Stimulated activated CD4-positive, alpha-beta T cell treated with anti-CD3 and anti-CD28 coated beads, Interleukin-1b, Interleukin-23, amount 100 ng/mL, for 24 hours (primary cell): ENCODE measurements at places on chromosomes 16 and 17.

GRCh38 chr16:10930755-10931093 is 11.5 kb downstream of the DEXI start:
- DNase-seq = no peak

DNA sequence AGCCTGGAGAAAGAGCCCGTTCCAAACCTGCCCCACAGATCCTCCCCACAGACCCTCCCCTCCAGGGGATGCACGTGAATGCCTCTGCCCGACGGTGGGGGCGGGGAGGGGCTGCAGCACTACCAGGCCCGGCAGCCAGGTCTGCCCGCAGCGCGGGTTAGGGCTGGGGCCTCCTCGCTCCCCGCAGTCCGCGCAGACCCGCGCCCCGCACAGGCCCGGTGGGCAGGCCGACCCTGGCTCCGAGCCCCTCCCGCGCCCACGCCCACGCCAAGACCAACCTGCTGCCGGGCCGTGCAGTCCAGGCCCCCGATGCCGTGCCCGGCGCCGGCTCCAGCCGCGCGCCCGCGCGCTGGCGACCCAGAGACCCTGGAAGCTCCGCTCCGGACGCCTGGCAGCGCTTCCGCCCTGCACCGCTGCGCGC is at the start of gene RPUSD1:
Gene RPUSD1 (minus strand): TSS at position 404 of the 421 bp plus-strand sequence. CDS start 644 bp downstream, outside the sequence.
- DNase-seq = no peak

DNA sequence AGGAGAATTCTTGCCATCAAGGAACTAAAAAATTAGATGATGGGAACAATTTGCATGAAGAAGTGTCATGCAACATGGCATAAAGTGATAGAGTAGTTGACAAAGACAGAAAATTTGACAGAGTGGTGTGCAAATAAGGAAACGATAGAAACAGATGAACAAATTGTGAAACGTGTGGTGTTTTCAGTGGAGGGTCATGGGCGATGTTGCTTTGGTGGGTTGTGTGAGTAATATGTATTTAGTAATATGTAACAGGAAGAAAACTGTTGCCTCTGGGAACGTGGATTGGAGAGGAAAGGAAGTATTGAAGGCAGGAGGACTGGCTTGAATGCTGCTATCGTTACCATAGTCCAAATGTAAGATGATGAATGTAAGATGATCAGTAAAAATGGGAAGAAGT is 3.6 kb downstream of the COX10 start:
- no peak for DNase-seq

GRCh38 chr16:87368029-87368770 is 15.4 kb downstream of the FBXO31 start:
- no peak for DNase-seq

DNA sequence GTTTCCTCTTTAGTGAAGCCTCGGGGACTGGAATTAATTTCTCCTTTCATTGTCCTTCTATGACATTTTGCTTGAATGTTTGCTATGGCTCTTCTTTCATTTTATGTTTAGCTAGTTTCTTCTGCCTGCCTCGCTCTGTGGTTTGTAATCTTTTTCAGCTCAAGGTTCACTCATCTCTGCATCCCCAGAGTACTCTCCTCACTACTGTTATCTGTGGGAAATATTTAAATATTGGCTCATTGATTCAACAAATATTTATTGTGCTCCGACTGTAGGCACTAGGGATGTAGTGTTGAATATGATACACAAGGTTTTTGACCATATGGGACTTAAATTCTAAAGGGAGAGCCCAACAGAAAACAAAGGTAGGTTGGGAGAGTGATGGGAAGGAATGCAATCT is 195.9 kb downstream of the PHKB start:
- DNase-seq = no peak

DNA sequence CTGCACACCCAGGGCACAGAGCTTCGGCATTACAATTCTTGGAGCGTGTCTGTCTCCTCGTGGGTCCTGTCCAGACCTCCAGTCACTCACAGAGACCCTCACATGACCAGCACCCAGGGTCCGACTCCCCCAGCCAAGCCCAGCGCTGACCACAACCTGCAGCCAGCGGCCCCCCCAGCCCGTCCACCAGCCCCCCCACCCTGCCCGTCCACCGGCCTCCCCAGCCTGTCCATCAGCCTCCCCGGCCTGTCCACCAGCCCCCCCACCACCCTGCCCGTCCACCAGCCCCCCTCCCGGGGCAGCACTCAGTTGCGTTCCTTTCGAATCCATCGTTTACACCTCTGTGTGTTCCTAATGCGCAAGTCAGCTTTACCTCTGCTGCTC is 5.8 kb downstream of the SECTM1 start:
- DNase-seq = no peak

DNA sequence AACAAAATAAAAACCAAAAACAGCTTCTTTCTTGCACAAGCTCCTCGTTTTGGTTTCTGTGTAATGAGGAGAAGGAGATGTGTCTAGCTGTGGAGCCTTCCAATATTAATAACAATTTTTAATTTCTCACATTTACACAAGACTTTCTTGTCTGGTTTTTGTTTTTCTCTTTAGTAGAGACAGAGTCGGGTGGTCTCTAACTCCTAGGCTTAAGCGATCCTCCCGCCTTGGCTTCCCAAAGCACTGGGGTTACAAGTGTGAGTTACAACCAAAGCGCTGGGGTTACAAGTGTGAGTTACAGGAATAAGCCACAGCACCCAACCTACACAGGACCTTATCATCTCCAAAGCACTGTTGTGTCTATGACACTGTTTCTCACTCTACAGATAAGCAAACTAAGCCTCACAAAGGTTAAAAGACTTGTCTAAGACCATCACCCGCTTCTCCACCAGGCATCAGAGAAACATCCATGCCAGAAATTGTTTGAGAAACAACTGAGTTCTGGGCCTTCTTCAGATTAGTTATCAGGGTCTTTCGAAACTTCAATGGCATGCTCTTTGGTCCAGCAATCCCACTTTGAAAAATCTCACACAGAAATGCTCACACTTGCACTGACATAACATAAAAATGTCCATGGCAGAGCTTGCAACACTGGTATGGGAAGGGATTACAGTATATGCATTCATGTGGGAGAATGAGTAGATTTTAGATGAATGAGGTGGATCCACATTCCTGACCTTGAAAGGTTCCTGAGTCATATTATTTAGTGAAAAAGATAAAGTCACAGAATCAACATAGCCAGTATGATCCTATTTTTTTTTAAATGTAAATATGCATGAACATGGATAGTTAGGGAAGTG is 3.9 kb downstream of the ABAT start:
- DNase-seq = no peak

GRCh38 chr16:4450430-4450829 is 24.0 kb downstream of the NMRAL1 start:
- DNase-seq = no peak

DNA sequence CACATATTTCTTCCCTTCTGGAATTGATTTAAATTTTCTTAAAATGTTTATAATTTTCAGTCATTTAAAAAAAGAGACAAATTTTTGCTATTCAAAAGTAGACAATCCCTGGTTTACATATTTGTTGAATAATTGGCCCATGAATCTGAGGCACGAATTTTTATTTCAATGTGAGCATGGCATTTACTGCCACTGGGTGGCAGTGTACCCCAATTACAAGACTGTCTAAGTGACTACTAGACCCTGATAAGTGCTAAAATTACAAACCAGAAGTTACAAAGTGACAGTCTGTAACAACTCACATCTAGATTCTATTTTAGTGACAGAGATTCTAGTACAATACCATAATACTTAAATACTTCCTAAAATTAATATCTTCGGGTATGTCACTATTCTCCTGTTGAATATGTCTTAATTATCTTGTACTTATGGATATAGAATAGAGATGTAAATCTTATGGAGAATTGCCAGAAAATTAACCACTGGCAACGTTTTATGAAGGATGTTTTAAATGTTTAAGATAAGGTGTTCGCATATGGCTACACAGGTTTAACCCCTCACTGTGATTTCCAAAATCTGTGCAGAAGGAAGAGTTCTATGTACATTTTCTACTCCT is 235.8 kb downstream of the MAP2K4 start:
- DNase-seq = no peak

DNA sequence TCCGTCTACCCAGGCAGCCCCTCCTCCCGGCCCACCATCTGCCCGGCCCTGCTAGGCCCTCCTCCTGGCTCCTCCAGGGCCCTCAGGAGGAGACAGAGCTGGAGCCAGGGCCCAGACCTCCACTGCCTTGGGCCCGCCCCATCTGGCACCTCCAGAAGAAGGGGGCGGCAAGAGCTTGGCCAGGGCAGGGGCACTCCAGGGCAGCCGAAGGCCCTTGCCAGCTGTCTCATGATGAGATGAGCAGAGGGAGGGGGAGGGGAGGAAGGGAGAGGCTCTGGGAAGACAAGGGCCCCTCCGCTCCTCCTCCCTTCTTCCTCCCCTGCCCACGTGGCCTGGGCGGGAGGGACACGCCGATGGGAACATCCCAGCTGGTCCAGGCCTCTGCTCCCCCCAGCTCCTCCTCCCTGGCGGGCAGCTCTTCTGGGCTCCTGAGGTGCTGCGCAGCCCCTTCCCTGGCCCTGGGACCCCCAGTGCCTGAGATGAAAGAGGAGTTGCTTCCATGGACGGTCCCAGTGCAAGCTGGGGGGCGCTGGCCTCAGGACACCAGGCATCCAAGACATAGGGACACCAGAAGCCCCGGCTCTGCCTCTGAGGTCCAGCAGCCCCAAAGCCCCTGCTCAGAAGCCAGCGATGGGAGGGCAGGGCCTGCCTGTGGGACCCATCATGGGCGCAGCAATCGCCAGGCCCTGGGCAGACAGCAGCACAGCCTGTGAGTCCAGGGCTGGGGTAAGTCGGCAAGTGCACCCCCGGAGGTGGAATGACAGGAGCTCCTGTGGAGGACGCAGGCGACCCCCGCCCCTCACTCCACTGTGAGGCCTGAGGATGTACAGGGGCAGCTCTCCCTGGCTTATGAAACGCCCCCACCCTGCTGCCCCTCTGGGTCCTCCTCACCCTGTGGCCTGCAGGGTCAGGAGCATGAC is 23.6 kb upstream of the ENPP7 start:
- no peak for DNase-seq

- DNase-seq = no peak
These were observed 1576.8 kb downstream of the CDH8 start for GRCh38 chr16:60459463-60459862.

DNA sequence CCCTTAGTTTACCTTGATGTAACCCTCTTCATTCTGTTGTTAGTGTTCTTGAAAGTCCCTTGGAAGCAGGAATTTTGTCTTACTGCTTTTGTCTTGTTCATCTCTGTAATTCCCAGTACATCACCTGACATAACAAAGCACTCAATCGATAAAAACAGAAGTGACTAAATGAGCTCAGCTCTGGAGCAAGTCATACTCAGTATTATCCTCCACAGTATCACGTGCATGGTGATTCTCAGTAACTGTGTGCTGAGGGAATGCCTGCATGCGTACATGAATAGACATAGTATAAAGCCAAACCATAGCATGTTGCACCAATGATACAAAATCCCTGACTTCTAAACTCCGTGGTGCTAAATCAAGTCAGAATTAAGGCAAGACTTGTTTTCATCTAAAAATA is 7.2 kb downstream of the KRT38 start:
- no peak for DNase-seq

- no peak for DNase-seq
These were observed 2.8 kb upstream of the SHISA9 start for GRCh38 chr16:12898551-12898950.

DNA sequence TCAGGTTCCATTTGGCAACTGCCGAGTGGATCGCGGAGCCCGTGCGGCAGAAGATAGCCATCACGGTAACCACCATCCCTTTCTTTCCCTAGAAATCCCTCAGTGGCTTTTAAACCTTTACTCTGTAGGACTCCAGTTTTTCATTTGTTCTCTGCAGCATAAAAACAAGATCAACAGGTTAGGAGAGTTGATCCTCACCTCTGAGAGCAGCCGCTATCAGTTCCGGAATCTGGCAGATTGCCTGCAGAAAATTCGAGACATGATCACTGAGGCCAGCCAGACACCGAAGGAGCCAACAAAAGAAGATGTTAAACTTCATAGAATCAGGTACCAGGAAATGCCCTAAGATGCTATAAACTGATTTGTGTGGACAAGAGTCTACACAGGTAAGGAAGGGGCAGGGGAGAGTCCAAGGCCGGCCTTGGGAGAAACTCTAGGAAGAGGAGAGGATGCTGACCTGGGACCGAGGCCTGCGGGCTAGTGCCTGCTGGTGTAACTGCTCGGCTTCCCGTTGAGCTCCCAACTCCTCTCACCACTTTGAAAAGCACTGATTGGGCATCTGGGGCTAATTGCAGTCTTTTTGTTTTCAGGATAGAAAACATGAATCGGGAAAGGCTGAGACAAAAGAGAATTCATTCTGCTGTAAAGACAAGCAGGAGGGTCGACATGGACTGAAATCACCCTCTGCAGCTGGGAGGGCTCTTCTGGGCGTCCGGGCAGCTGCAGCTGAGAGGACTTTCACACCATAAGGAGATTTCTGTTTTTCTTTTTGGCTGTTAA is 8.1 kb downstream of the MRPL58 start:
- no peak for DNase-seq

GRCh38 chr16:70777973-70778406 is 23.0 kb downstream of the VAC14 start:
- DNase-seq = no peak

DNA sequence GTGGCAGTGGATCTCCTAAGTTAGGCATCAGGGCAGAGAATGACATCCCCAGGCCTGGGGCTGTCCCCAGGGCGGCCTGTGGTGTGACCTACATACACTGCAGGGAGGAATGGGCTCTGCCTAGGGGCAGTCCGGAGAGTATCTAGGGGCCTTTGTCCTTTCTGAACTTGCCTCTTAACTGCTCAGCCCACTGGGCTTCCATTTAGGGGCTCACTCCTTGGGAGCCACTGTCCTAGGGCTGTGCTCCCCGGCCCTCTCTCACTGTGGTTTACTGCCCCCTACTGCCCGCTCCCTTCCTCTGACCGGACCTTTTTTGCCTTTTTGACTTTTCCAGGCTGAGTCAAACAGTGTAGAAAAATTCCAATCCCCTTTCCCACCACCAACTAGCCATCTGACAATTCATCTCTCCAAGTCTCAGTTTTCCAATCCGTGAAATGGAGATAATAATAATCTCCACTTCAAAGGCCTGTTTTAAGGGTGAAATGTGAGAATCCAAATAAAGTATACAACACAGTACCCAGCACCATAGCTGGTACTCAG is 66.8 kb downstream of the DNAH3 start:
- DNase-seq = peak; percentile 16

DNA sequence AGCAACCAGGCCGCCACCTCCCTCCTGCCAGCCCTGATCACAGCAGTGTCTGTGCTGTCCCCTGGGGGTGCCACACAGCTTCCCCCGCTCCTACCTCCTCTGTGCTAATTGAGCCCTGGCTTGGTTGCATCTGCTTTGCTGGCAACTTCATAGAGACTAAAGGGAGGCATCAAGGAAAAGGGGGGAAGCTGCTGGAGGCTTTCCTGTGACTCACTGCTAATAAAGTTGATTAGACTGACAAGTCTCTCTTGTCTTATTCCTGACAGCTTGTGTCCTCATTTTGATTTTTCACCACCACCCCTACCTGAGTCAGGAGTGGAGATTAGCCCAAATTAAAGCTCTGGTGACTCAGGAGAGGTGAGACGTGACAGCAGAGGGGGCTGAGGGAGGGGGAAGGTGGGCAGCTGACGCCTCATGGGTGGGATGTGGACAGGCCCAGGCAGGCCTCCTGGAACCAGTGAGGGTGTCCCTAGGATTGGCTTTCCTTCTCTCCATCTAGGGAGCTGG is 310.0 kb downstream of the CBLN1 start:
- DNase-seq = no peak

GRCh38 chr16:1181404-1182315 is 28.8 kb downstream of the CACNA1H start:
- no peak for DNase-seq

GRCh38 chr17:54172096-54172984 is 349.6 kb downstream of the KIF2B start:
- DNase-seq = no peak
